CD4-positive, alpha-beta T cell treated with Interleukin-12 subunit alpha and Interleukin-12 subunit beta, for 1 hour (primary cell): ENCODE measurements at places on chromosomes 5 and 9.

GRCh38 chr5:34521628-34522290 lies 134.4 kb upstream of the RAI14 start:
- DNase-seq: no peak

DNA sequence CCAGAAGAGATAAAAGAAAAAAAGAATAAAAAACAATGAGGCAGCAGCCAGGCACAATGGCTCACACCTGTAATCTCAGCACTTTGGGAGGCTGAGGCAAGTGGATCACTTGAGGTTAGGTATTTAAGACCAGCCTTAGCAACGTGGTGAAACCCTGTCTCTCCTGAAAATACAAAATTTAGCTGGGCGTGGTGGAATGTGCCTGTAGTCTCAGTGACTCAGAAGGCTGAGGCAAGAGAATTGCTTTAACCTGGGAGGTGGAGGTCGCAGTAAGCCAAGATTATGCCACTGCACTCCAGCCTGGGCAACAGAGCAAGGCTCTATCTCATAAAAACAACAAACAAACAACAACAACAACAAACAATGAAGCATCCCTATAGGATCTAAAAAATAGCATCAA lies 121.5 kb downstream of the HMHB1 start:
- no peak for DNase-seq

DNA sequence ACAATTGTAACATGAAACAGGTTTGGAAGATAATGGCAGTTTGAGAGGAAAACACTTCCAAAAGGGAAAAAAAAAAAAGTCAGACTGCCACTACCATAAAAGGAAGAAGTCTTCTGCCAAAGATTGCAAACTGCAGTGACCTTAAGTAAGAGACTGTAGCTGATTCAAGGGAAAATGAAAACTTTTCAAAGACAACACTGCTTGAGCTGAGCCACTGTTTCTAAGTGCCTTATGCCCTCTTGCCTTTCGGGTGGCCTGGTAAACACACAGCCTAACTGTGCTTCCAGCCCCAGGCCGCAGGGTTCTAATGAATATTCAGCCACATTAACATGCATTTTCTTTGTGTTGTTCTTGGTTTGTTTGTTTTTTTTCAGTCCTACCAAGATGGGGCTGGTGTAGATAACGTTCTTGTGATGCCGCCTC lies 354.6 kb downstream of the BNC2 start:
- no peak for DNase-seq

- DNase-seq: no peak
Measured at GRCh38 chr5:62547945-62548630, 30.5 kb upstream of the LRRC70 start.

DNA sequence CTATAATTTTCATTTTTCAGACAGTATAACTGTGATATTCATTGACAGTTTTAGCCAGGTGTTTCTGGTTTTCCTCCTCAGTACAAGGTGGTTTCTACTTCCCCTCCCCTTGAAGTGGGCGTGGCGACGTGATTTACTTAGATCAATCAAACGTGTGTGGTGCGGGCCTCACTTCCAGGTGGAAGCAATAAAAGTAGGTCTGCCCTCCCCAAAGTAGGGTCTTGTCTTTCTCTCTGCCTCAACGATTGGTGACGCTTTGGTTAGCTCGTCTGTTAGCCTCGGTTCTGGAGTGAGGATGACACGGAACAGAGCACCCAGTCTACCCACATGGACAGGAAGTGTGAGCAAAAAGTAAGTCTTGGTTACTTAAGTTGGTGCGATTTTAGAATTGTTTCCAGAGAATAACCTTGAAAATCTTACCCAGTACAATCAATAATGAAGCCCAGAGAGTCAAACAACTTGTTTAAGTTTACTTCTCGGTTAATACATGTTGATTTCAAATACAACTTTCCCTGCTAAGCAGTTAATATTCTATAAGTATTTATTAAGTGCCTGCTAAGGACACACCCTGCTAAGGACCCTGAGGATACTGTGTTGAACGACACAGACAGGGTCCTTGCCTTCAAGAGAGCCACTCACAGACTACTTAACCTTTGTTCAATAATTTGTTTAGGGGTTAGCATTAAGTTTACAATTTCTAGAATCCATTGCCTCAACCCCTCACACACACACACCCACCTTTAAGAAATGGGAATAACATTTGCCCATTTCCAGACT lies 48.4 kb downstream of the COX7C start:
- peak; percentile 11 for DNase-seq

DNA sequence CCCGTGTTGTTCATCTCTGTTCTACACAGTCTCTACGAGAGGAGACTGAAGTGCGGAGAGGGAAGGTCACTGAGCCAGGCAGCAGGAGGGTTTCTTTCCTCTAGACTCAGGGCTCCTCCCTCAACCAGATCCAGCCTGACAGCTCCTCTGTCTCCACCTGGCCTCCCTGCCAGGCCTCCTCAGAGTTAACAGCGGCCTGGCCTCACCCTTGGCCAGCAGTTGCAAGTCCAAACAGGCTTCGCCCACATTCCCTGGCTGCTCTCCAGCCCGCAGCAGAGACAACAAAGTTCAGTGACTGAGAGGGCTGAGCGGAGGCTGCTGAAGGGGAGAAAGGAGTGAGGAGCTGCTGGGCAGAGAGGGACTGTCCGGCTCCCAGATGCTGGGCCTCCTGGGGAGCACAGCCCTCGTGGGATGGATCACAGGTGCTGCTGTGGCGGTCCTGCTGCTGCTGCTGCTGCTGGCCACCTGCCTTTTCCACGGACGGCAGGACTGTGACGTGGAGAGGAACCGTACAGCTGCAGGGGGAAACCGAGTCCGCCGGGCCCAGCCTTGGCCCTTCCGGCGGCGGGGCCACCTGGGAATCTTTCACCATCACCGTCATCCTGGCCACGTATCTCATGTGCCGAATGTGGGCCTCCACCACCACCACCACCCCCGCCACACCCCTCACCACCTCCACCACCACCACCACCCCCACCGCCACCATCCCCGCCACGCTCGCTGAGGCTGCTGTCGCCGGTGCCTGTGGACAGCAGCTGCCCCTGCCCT lies at the start of gene HRCT1:
Gene HRCT1, plus strand, starts transcription at position 291 of the 768 bp plus-strand sequence. Its CDS starts 86 bp downstream, at position 377.
- DNase-seq: no peak

- no peak for DNase-seq
Measured at GRCh38 chr5:42108468-42108867, 183.4 kb downstream of the FBXO4 start.

GRCh38 chr5:43117092-43117491 lies 3.6 kb upstream of the ZNF131 start:
- DNase-seq: no peak

DNA sequence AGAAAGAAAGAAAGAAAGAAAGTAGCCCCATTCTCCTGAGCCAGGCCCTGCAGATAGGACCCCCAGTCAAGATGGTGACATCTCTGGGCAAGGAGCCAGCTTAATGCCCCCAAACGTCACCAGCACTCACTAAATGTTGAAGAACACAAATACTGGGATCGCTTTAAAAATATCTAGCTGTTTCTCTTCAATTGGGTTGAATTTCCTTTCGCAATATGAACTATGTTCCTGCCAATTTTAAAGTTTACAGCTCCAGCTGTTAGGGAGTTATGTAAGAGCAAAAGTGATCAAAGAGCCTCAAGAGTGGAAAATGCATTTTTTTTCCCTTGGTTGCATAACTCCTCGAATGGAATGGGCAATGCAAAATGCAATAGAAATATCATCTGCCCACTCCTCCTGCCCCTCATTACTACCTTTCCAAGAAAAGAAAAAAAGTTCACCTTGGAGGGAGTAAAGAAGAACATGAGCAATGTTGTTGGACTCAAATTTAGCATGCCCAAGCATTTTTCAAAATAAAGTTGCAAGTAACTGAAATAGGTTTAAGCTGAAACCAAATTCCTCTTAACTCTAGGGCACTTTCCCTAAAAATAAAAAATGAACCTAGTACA lies 244.2 kb upstream of the PIK3R1 start:
- no peak for DNase-seq

DNA sequence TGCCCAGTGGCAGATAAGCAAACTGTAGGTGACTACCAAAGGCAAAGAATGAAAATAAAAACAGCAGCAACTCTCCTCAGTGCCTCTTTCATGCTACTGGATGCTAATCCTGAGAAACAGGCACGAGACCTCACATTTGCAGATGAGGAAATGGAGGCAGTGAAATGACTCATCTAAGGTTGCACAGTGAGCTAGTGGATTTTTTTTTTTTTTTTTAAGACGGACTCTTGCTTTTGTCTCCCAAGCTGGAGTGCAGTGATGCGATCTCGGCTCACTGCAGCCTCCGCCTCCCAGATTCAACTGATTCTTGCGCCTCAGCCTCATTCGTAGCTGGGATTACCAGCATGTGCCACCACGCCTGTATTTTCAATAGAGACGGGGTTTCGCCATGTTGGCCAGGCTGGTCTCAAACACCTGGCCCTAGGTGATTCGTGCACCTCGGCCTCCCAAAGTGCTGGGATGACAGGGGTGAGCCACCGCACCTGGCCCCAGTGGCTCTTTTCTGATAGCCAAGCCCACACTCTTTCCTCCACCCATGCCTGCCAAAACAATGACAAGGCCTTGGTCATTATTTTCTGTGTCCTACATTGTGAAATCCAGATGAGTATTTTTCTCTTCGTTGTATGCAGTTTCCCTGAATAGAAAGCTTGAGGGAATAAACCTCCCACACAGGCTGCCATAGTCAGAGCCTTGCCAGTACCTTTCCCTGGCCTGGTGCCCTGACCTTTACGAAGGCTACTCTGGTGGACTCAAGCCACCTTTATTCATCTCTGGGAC lies 19.2 kb downstream of the DOCK2 start:
- no peak for DNase-seq

DNA sequence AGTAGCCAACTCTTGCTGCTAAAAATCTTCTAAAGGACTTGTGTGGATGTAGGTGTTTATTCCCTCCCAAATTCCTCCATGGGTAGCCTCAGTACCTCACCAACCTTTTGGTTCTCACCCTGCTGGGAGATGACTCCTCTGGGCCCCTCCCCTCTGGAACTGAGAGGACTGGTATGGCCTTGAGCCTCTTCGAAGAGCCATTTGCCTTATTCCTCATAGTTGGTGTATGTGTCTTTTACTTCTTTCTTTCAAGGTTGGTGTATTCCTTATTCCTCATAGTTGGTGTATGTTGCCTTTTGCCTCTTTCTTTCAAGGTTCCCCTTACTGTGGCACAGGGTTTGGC lies 48.3 kb downstream of the GNAQ start:
- DNase-seq: no peak

DNA sequence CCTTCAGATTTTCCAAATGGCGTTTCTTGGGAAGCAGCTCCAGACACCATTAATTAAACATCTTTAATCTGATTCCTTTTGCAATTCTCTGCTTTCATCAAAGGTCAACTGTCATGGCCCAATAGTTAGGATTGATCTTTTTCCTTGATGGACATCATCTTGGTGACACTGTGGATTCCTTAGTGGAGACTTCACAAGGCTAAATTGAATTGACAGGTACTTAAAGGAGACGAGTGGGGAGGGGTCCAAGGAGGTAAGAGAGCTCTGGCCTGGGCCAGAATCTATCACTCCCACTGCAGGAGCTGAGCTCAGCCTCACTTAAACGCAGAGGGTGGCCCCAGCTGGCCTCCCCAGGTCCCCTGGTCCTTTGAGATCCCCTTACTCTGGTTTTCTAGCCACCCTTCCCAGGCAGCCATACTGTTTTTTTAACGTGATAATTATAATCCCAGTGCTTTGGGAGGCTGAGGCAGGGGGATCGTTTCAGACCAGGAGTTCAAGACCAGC lies 9.9 kb upstream of the HMCN2 start:
- DNase-seq: no peak

DNA sequence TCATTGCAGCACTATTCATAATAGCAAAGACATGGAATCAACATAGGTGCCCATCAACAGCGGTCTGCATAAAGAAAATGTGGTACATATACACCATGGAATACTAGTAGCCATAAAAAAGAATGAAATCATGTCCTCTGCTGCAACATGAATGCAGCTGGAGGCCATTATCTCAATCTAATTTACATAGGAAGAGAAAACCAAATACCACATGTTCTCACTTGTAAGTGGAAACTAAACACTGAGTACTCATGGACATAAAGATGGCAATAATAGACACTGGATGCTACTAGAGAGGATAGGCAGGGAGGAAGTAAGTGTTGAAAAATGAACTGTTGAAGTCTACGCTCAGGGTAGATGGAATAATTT lies 203.9 kb upstream of the CDH9 start:
- no peak for DNase-seq
